SK-MEL-5 (cell line): ENCODE measurements at places on chromosomes 6 and 20. TPM values are rescaled to one million over a fixed set of nuclear protein-coding genes. Genes with fewer than 3 reads are reported as not detected.

- peak; percentile 61 for DNase-seq
Observed at GRCh38 chr6:158793432-158793831, 25.7 kb downstream of the EZR start.

DNA sequence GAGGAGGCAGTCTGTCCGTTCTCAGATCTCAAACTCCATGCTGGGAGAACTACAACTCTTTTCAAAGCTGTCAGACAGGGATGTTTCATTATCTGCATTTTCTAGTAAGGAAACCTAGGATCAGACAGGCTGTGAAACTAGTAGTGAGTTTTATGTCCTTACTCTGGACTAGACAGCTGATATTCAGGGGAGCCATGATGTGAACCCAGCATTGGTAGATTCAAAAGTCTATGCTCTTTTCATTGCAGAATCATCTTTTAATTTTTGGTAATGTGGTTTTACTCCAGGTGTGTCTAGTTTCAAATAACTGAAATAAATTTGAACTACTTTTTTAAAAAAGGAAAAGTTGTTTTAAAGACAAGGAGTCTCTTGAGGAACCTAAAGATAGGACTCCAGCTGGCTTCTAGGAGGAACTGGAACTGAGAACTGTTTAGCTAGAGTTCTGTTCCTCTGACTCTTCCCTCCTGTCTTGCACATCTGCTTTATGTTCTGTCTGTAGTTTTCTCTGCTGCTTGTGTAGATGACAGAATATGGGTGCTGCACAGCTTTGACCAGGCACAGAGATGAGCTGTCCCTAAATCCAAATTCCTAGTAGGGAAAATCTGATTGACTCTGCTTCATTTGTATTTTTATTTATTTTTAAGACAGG lies 27.8 kb upstream of the RNF144B start:
- DNase-seq, result no peak

Gene ARMH2
- total RNA-seq, result not detected in 2 replicates

- DNase-seq, result no peak
Observed at GRCh38 chr6:125798734-125799508, 8.2 kb downstream of the NCOA7 start.

DNA sequence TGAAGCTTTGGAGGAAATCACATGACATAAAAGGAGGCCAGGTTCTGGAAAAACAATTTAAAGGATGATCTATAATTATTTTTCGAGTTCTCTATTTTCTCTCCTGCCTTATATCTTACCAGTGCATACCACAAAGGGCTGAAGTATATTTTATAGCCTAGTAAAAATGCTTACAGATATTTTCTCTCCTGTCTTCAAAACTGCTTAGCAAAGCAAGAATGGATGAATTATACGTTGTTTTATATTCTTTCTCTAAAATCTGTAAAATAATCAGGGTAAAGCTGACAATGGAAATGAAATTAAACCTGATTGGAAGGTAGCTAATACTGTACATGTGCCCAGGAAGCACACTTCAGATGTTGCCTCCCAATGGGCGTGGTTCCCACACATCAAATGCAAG lies 123.7 kb downstream of the F13A1 start:
- no peak for DNase-seq

DNA sequence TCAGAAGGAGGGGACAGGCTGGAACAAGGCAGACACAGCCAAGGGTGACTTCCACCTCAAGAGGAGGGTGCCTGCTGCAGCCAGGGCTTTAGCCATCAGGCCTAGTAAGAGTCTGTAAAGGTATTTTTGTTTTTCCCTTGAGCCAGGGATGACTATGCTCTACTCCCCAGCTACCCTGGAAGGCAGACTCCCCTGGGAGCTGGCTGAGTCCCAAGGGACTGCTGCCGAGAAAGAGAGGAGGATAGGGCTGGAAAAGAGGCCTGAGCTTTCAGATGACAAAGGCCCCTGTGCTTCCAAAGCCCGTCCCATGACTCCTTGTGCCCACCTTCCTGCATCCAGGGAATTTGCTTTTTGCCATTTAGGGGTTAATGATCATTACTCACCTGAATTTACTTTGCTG lies 14.0 kb upstream of the GSTA4 start:
- DNase-seq, result no peak

GRCh38 chr6:45979311-45979710 lies 36.3 kb downstream of the CLIC5 start:
- no peak for DNase-seq

Gene PRDM13
- total RNA-seq, result 2.6 and 3.5 TPM in 2 replicates

- no peak for DNase-seq
Observed at GRCh38 chr6:76840865-76841264, 622.4 kb downstream of the HTR1B start.

DNA sequence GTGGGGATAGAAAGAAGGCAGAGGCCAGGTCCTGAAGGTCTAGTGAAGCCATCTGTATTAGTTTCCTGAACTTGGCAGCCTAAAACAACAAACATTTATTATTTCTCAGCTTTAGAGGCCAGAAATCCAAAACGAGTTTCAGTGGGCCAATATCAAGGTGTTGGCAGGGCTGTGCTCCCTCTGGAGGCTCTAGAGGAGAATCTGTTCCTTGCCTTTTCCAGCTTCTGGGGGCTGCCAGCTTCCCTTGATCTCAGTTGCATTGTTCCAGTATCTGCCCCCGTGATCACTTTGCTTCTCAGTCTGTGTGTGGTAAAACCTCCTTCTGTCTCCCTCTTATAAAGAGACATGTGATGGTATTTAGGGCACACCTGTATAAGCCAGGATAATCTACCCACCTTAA lies 82.4 kb downstream of the MAFB start:
- DNase-seq, result no peak

Gene CDK19
- total RNA-seq, result 9.2 and 10.6 TPM in 2 replicates

Gene FKBP1C
- total RNA-seq, result 0.98 and 1.4 TPM in 2 replicates

DNA sequence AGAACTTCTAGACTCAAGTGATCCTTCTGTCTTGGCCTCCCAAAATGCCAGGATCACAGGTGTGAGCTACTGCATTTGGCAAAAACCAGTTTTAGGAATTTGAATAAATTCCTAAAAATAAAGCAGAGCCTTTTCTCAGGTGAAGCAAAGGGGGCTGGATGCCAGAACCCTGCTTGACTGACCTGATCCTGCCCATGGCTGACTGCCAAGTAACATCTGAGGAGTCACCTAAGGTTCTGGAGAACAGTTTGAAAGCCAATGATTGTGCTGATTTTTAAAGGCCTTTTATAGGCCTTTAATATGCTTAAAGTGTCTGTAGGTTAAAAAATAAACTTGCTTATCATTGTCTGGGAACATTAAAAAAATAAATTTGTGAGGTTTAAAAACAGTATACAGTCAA lies 14.1 kb upstream of the ZSCAN12 start:
- DNase-seq, result no peak

GRCh38 chr6:129186988-129187387 lies 304.1 kb downstream of the LAMA2 start:
- no peak for DNase-seq

DNA sequence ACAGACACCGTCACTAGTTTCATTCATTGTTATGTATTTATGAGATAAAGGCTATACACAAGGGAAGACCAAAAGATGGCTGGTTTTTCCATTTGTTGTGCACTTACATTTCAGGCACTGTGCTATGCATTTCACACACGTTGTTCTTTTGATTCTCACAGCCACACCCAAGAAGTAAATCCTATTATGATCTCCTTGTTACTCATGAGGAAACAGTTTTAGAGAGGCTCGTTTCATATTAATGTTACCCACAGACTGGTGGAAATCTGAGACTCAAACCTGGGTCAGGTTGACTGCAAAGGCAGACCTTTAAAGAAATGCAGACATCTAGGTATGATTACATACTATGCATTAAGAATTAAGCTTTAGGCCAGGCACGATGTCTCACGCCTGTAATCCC lies 34.9 kb downstream of the SHLD1 start:
- no peak for DNase-seq

DNA sequence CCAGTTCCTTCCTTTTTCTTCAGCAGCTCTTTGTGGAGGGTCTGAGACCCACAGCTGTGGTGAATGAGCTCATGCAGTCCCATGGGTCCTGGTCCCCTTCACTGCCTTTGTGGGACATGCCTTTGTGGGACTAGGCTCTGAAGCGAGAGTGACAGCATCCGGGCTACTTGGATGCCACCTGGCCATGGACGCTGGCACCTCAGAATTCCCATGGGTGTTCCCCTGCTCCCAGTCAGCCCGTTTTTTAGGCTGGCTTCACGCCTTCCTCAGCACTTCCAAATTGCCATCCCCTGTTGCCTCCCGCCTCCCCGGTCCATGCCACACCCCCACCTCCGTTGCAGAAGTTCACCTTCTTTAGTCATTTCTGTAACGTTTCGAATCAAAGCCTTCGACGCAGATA lies 45.1 kb downstream of the RAMACL start:
- DNase-seq, result no peak

- no peak for DNase-seq
Observed at GRCh38 chr6:36556281-36556680, 9.0 kb upstream of the STK38 start.

GRCh38 chr6:135976585-135976984 lies 125.1 kb downstream of the PDE7B start:
- DNase-seq, result no peak

GRCh38 chr20:34365765-34366213 lies 2.7 kb downstream of the ITCH start:
- no peak for DNase-seq

Gene C6orf163
- total RNA-seq, result 1.3 and 1.4 TPM in 2 replicates

DNA sequence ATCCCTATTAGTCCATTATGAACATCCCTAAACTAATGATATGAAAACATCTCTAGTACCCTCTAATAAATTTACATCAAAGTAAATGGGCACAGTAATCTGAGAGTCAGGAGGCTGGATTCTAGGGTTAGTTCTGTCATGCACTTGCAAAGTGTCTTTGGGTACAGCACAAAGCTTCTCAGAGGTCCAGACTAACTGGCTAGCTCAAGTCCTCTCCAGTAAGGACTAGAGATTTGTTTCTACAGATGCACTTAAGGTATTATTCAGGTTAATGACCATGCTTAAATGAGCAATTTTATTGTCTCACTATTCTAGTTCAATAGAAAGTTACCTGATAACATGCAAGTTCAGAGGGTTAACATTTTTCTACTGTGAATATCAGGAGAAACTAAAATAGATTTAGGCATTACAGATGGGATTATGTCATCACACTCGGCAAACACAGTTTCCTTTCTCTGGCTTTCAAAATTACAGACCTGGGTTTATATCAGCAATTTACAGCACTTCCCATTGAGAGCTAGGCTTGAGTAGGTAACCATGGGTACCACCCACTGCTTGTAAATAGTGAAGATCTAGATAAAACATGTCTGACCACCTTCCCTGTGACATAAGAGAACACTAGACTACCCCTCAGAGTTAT lies 402.9 kb upstream of the RUNX2 start:
- peak; percentile 55 for DNase-seq

Gene HLA-DRB1
- total RNA-seq, result 2.0 and 2.1 TPM in 2 replicates

DNA sequence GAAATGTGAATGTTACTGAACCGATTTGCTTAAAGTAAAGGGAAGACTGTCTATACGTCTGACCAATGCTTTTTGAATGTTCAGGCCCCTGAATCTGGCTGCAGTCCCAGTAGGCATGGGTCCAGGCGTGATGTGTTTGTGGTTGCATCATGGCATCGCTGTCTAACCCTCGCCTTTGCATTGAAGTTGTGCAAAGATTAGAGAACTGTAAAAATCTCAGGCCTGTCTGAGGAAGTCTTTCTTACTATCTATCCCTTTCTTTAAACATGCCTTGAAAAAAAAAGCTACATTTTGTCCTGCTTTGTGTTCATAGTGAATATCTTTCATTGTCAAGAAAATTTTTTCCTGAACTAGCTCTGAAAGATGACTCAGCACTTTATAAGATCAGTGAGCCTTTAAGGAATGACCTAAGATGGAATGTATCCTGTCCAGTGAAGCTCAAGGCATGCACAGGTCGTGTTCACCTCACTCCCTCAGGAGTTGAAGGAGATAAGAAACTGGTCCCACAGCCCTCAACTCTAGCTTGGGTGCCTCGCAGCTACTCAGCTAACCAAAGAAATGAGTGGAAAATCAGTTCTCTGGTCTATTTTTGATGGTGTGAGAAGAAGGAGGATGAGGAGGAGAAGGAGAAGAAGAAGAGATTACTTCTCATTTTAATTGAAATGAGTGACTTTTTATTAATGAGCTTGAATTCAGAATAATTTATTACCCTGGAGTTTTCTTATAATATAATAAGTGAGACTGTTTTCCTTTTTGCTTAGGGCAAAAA lies 48.6 kb downstream of the TPD52L1 start:
- peak; percentile 54 for DNase-seq

GRCh38 chr6:21264288-21265033 lies 329.1 kb upstream of the SOX4 start:
- DNase-seq, result no peak

Gene HLA-DQB2
- total RNA-seq, result not detected in 2 replicates

Gene NEDD9
- total RNA-seq, result 134 and 140 TPM in 2 replicates

GRCh38 chr6:8780653-8781052 lies 345.3 kb upstream of the SLC35B3 start:
- DNase-seq, result no peak

Gene BMP5
- 0.21 TPM in 1 of 2 replicates, not detected in the other for total RNA-seq

- DNase-seq, result peak; percentile 49
Observed at GRCh38 chr6:105178110-105178509, 1.7 kb downstream of the POPDC3 start.

Gene PKIB
- total RNA-seq, result 1.0 and 1.4 TPM in 2 replicates

Gene BPIFB4
- total RNA-seq, result not detected in 2 replicates

Gene EDN1
- not detected in 2 replicates for total RNA-seq

Gene HACE1
- 8.1 and 9.0 TPM in 2 replicates for total RNA-seq

DNA sequence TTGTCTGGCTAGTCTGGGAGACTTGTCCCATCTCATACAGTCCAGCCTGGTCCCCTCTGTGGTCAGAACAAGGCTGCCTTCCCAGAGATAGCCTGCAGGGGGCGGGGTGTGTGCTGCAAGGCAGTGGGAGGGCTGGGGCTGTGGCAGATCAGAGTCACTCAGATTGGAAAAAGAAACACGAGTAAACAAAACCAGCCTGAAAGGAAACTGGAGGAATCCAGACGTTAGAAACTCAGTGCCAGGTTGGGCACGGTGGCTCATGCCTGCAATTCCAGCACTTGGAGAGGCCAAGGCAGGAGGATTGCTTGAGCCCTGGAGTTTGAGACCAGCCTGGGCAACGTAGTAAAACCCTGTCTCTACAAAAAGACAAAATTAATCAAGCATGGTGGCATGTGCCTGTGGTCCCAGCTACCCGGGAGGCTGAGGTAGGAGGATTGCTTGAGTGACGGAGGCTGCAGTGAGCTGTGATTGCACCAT lies 20.2 kb downstream of the LEMD2 start:
- peak; percentile 79 for DNase-seq

- DNase-seq, result no peak
Observed at GRCh38 chr6:155200012-155200411, 63.8 kb upstream of the CLDN20 start.

GRCh38 chr20:1377984-1378734 lies 14.7 kb downstream of the FKBP1A start:
- DNase-seq, result no peak

Gene DCBLD1
- 6.5 and 10.1 TPM in 2 replicates for total RNA-seq

- no peak for DNase-seq
Observed at GRCh38 chr6:3319610-3320200, 61.0 kb downstream of the PSMG4 start.
